MV-4-11 (cell line): ENCODE measurements at places on chromosomes 2 and 18.

DNA sequence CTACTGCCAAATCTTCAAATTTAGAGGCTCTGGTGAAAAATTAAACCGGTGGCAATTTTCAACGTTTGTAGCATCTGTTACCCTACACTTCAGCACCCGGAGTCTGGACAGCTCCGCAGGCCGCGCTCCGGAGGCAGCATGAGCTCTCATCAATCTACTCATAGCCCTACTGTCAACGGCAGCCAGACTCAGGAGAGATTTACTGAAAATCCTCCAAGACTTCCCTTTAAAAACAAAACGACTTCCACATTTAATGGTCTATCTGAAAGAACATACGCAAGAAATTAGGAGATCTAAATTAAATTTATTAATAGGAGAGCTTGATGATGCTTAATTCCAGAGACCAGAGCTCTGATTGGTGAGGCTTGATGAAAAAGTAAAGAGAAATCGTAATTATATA, 970 bp upstream of the ADCYAP1 start:
- peak; percentile 22 for DNase-seq

- no peak for DNase-seq
Observed at GRCh38 chr18:48800876-48801727, 149.7 kb downstream of the SMAD7 start.

DNA sequence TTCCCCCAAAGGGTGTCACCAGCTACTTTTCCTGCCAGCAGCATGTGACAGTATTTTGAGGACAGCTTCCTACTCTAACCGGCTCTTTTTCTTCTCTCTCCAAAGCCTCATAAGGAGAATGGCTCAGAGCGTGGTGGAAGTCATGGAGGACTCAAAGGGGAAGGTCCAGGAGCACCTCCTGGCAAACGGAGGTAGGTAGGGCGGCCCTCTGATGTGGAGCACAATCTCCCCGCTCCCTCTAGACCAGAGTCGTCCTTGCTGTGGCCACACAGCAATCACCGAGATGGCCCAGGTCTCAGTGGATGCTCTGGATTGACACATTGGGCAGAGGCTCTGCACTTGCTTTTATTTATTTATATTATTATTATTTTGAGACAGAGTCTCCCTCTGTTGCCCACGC, 32.4 kb downstream of the ATP6V1C2 start:
- no peak for DNase-seq

GRCh38 chr2:226971084-226971483, 135.2 kb downstream of the RHBDD1 start:
- no peak for DNase-seq

GRCh38 chr2:25222477-25223121, 54.2 kb upstream of the POMC start:
- no peak for DNase-seq

DNA sequence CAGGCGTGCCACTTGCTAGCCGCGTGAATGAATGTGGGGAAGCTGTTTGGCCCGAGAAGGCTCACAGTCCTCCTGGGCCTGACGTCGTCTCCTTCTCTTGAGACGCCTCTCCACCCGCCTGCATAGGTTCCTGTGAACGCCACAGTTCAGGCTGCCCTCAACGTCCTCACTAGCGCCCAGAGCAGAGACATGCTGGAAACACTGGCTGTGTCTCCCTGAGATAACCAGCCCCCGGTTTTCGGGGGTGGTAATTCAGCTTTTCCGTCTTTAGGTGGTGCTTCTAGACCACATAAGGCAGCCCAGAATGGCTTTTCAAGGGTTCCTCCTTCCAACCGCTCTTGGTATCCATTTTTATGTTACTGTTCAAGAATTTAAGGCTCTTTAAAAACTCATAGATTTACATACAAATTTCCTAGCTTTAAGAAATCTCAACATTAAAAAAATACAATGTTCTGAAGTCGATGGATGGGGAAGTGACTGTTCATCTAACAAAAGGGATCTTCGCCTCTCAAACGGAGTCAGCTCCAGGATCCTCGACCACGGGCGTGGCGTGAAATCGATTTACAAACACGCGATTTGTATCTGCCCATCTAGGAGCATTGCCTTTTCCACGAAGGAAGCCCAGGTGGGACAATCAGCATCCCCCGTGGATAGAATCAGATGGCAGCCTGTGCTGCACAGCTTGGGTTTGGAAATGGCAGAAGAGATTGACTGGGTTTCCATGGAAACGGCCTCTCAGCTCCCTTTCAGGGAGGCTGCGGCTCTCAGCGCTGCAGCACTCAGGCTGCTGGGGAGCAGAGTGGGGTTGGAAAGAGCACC, 110.6 kb upstream of the PXDN start:
- DNase-seq: no peak

- no peak for DNase-seq
Observed at GRCh38 chr18:24126155-24126961, 12.5 kb upstream of the CABYR start.

GRCh38 chr2:198498516-198498915, 694.1 kb downstream of the PLCL1 start:
- DNase-seq: no peak

DNA sequence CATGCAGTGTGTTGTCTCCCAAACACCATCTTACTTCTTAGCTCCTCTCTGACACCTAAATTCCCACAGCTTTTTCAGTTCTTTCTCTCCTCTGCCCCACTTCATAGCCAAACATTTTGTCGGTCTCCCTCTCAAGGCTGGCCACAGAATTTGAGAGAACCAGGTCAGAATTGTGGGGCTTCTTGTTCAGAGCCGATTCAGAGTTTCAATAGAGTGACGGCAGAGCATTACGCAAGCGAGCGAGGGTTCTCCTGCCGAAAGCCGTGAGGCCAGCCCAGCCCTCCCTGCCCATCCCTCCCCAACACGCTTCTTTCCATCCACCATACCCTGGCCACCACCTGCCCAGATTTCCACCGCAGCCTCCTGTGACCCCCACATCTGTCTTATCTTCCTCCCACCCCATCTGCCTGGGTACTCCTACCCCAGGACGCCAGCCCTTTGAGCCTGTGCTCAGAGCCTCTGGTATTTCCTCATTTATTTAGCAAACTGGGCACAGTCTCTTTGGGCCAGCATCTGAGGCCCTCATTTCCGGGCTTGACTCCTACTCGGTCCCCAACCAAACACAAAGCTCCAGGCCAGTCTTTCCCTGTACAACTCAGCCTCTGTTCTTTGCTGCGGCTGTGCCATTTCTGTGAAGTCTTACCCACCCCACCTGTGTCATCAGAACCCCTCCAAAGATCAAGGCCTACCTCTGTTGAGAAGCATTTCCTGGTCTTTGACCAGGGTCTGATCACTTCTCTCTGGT, 70.0 kb upstream of the MAP4K4 start:
- DNase-seq: peak; percentile 80

DNA sequence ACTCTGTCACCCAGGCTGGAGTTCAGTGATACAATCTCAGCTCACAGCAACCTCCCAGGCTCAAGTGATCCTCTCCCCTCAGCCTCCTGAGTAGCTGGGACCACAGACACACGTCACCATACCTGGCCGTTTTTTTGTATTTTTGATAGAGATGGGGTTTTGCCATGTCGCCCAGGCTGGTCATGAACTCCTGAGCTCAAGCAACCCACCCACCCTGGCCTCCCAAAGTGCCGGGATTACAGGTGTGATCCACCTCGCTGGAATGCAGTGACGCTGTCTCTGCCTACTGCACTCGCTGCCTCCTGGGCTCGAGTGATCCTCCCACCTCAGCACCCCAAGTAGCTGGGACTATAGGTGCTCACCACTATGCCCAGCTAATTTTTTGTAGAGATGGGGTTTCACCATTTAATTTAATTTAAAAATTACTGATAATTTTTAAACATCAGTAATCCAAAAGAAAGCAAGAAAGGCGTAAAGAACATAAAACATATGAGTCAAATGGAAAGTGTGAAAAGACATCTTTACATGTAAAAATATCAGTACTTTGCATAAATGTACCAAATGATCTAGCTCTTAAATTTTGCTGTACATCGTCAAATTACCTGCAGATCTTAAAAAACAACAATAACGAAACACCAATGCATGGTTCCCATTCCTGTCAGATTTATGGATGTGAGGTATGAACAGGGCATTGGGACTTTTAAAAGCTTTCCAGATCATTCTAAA, 2.8 kb upstream of the ZNF236 start:
- DNase-seq: no peak

- DNase-seq: peak; percentile 4
Observed at GRCh38 chr2:75729861-75730260, 19.1 kb upstream of the GCFC2 start.

GRCh38 chr18:52824126-52824525, 484.1 kb downstream of the DCC start:
- DNase-seq: no peak

- no peak for DNase-seq
Observed at GRCh38 chr2:102143450-102143985, 972 bp downstream of the IL1R1 start.

DNA sequence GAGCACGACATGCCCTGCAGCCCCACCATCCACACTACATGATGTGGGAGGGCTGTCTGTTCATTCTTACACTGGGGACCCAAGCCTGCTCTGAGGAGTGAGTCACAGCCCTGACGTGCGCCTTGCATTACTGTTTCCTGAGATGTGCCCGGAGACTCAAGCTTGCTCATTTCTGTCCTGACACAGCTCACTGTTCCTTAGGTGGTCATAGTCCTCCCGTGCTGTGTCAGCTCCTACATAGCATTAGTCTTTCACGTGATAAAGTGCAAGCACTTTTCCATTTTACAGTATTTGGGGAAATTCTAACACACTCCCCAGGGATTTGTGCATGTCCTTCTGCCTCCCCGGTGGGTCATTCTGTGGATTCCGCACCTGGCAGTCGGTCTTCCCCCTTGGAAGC, 46.2 kb upstream of the TRIM43B start:
- no peak for DNase-seq

GRCh38 chr2:33108483-33109443, 162.0 kb downstream of the LTBP1 start:
- no peak for DNase-seq

DNA sequence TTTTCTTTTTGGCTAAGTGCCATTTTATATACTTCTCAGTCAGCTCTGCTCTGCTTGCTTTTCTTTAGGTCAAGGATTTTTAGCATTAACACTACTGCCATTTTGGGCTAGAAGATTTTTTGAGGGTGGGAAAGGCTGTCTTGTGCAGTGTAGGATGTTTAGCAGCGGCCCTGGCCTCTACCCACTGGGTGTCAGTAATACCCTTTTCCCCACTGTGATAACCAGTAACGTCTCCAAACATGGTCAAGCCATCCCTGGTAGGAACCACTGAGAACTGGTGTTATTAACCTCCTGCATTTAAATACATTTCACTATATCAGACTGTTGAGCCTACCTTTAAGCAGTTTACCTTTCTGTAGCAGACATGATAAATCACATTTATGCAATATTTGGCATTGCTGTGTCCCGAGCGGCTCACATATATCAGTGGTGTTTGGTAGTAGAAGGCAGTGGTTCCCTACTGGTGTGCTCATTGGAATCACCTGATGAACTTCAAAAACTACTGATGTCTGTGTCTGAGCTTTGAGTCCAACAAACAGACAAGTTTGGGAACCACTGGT, 70.5 kb downstream of the CEP192 start:
- DNase-seq: no peak

- no peak for DNase-seq
Observed at GRCh38 chr2:6184532-6185292, 492.5 kb downstream of the SOX11 start.

GRCh38 chr18:43886341-43886740, 609.1 kb upstream of the SYT4 start:
- no peak for DNase-seq

- peak; percentile 65 for DNase-seq
Observed at GRCh38 chr18:70454704-70455322, 166.0 kb downstream of the SOCS6 start.

DNA sequence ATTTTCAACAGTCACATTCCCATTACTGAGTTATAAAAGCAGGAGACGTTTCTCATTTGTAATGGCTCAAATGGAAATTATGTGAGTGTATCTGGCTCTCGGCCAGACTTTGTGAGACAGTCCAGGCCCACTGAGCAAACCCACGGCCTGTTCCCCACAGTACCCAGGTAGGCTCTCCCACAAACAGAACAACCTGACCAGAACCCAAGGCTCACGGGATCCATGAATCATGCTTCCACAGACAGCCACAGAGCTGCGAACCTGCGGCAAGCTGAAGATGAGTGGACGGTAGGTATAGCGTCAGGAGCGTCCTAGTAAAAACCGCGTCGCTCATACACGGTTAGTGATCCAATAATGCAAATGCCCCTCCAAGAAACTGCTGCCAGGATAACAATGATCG, 34.2 kb downstream of the NDUFA10 start:
- DNase-seq: no peak

- no peak for DNase-seq
Observed at GRCh38 chr2:86175828-86176227, 19.4 kb downstream of the IMMT start.

GRCh38 chr2:138649571-138649970, 130.6 kb downstream of the NXPH2 start:
- no peak for DNase-seq

DNA sequence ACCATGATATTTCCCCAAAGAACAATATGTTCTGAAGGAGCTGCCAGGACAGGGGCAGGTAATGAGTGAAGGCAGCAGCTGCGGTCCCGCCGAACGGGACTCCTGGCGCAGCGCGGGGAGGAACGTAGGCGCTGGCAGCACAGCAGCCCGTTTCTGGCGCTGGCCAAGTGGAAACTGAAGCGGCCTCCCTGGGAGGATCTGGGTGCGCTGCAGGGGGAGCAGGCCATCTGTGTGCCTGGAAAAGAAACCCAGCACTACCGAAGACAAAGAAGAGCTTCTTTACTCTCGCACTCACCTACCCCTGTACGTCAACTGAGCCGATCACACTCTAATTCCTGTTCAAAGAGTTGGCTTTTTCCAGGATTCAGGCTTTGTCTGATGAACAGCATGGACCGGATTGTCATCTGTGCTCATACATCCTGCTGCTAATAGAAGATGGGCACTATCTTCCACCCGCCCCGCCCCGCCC, 11.8 kb downstream of the G6PC2 start:
- DNase-seq: no peak

DNA sequence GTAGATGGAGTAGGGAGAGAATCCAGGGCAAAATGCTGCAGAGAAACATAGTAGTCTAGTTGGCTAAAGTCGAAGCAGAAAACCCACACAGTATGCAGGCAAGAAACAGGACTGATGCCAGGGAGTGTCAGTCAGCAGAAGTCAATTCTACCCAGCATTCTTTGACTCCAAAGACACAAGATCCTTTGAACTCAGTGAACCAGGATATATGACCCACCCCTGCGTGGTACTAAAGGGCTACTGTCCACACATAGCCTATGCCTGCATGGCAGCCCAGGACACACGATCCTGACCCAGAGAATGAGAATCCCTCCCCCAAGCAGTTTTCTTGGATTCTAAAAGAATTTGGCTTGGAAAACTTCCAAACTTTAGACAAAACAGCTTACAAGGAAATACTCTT, 42.5 kb downstream of the ALK start:
- DNase-seq: no peak

DNA sequence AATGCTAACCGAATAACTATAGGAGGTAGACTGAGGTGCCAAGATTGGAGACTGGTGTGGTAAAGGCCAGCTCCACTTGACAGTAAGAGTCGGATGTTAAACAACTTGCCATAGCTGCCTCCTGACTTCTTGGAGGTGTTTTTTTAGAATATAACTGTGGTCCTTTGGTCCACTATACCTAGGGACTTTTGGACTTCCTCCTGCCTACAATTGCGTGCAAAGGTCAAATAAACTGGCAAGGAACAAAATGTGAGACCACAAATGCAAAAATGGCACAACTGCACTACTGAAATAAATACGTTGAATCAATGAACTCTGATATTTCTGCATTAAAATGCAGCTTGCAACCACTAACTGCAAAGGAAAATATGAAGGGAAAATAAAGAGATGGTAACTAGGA, 338.6 kb downstream of the NRXN1 start:
- no peak for DNase-seq
